ENCODE measurements at places on chromosomes 1 and 21.

- peak; percentile 44 for DNase-seq
Measured at GRCh38 chr1:210233495-210234328, 1.1 kb downstream of the SERTAD4 start.

DNA sequence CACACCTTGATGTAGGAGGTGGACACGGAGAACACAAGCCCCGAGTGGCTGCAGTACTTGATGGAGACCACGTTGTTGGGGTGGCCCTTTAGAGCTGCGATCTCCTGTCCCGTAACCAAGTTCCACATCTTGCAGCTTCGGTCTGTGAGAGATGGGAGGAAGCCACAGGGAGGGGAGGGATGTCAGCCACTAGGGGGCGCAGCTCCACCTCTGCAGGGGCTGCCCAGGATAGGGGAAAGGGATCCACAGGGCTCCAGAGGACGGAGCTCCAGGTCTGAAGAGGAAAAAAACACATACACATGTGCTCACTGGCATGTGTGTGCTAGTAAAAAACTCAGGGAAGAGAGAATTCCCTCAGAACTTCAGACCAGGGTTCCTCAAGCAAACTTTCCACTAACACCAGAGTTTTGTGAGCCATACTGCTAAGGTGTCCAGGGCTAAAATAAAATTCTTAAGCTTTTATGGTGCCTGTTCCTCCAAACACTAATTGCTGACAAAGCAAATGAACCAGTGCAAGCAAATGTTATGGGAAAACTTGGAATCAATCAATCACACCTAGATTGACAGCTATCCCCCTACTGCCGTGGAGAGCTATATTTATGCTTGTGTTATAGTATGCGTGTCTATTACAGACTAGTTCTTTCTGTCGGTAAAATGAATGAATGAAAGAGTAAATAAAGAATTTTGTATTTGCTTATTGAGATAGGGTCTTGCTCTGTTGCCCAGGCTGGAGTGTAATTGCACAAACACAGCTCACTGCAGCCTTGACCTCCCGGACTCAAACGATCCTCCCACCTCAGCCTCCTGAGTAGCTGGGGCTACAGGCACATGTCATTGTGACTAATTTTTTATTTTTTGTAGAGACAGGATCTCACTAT lies 43.7 kb downstream of the KIF21B start:
- peak; percentile 13 for DNase-seq

- peak; percentile 90 for DNase-seq
Measured at GRCh38 chr21:41802684-41803083, 35.8 kb upstream of the RIPK4 start.

- DNase-seq: no peak
Measured at GRCh38 chr1:57190898-57191297, 225.1 kb upstream of the C8B start.

DNA sequence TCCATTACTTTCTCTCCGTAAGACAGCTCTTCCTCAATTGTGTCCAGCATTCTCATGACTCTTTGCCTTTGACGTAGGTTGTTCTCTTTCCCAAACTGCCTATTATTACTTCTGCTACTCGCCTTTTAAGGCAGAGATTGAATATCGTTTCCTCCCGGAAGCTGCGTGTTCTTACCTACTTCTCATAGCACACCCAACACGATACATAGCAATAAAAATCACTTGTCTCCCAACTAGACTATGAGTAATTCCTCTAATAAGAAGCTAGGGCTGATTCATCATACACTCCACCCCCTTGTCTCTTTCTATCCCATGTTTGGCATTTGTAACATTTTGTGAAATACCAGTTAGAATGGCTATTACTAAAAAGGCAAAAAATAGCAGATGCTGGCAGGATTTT lies 55.8 kb upstream of the SGIP1 start:
- no peak for DNase-seq

GRCh38 chr1:91795591-91796389 lies 90.2 kb downstream of the TGFBR3 start:
- no peak for DNase-seq

- DNase-seq: peak; percentile 68
Measured at GRCh38 chr1:243713470-243714186, 136.4 kb downstream of the AKT3 start.

- no peak for DNase-seq
Measured at GRCh38 chr1:109821221-109821669, 57.5 kb upstream of the EPS8L3 start.

GRCh38 chr1:188402986-188403385 lies 1574.2 kb downstream of the PLA2G4A start:
- DNase-seq: no peak

DNA sequence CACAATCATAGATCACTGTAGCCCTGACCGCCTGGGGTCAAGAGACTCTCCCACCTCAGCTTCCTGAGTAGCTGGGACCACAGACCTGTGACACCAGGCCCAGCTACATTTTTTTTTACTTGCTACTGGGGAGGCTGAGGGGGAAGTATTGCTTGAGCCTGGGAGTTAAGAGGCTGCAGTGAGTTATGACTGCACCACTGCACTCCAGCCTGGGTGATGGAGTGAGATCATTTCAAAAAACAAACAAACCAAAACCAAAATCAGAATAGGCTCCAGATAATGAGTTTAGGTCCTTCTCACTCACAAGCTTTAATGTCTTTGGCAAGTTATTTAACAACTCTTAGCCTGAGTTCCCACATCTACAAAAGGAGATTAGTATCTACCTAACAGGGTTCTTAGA lies 22.8 kb downstream of the WDR26 start:
- no peak for DNase-seq

DNA sequence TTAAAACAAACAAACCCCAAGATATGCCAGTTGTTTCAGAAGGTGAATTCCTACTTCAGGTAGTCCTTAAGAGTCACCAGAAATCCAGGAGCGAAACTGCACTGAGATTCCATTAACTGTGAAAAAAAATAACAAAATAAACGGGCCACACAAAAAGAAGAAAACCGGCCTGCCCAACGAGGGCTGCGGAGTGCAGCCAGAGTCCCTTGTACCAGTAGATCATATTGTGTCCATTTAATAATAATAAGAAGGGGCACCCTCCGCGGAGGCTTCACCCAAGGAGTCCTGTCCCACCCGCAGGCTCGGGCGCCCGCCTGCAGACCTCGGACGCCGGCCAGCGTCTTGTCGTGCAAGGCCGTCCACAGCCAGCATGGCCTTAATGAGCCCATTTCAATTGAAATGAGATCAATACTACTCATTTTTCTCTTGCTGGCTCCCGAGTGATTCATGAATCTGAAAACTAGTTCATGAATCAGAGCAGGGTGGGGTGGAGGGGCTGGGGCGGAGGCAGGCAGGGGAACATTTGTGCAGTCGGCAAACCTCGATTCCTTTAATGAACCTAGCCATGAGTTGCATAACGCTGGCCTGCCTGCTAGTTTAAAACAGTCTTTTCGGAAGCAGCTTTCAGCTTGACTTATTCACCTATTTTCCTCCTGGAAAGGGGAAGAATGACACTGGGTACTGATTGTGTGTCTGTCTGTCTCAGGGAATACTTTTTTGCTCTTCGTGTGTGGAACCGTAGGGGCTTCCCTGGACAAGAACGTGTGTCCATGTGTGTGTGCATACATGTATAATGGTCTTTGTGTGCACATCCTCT lies 113.1 kb upstream of the IRF2BP2 start:
- peak; percentile 79 for DNase-seq

GRCh38 chr1:172609528-172609927 lies 49.4 kb upstream of the FASLG start:
- DNase-seq: no peak

DNA sequence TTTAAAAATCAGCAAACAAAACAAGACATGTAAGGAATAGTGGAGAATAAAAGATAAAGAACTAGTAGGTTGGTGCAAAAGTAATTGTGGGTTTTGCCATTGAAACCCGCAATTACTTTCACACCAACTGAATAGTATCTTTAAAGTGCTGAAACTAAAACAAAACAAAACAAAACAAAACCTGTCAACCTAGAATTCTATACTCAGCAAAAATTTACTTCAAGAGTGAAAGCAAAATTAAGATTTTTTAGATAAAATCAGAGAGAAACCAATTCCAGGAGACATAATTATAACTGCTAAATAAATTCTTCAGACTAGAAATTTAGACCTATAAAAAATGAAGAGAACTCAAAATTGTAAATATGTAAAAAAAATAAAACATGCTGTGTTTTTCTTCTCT lies 114.0 kb upstream of the TSPAN2 start:
- DNase-seq: no peak

DNA sequence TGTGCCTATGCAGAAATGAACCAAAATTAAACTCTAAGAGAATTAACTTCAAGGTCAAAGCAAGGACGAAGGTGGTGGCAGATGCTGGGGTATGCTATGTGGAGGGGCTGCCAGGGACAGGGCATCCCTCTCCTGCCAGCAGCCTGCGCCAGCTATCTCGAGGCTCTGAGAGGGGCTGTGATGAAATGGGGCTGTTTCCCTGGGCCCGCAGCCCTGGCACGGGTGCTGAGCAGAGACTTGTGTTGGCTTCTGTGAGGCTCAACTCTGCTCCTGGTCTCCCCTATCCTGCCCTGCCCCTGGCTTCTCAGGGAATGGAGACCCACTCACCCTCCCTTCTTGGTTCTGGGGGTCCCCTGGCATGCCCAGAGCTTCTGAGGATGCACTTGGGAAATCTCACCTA lies 41.9 kb upstream of the TIAM1 start:
- no peak for DNase-seq

- no peak for DNase-seq
Measured at GRCh38 chr1:11684070-11684469, 3.1 kb upstream of the MAD2L2 start.

DNA sequence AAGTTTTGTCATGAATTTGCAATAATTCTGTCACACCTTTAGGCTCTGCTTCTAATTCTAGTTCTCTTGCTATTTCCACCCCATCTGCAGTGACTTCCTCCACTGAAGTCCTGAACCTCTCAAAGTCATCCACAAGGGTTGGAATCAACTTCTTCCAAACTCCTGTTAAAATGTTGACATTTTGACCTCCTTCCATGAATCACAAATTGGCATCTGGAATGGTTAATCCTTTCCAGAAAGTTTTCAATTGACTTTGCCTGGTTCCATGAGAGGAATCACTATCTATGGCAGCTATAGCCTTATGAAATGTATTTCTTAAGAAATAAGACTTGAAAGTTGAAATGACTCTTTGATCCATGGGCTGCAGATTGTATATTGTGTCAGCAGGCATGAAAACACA lies 19.7 kb upstream of the SFT2D2 start:
- DNase-seq: no peak

DNA sequence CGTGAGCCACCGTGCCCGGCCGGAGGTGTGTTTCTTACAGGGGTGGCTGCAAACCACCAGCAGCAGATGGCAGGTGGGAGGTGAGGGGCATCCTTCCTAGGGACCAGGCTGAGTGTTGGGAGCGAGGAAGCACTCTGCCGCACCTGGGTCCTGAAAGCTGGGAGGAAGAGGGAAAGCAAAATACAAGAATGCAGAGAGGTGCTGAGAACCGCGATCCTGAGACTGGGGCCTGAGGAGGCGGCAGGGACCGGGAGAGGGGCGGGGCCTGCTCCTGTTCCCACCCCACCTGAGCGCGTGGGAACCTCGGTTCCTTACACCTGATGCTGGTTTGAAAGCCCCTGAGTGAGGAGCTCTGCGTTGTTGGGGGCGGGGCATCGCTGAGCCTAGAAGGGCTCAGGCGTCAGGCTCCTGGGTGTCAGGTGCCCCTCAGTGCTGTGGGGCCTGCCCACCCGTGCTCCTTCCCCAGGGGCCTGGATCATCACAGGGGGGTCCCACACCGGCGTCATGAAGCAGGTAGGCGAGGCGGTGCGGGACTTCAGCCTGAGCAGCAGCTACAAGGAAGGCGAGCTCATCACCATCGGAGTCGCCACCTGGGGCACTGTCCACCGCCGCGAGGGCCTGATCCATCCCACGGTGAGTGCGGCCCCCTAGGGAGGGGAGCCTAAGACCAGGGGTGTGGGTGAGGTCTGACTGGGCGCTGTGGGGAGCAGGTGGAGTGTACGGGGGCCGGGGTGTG lies 15.5 kb downstream of the TRPM2 start:
- DNase-seq: no peak

- DNase-seq: peak; percentile 88
Measured at GRCh38 chr1:1291548-1292441, 11.6 kb downstream of the SCNN1D start.

GRCh38 chr21:44750675-44751025 lies 39.3 kb upstream of the TSPEAR start:
- no peak for DNase-seq

GRCh38 chr1:118049981-118050380 lies 120.4 kb downstream of the WDR3 start:
- DNase-seq: no peak

DNA sequence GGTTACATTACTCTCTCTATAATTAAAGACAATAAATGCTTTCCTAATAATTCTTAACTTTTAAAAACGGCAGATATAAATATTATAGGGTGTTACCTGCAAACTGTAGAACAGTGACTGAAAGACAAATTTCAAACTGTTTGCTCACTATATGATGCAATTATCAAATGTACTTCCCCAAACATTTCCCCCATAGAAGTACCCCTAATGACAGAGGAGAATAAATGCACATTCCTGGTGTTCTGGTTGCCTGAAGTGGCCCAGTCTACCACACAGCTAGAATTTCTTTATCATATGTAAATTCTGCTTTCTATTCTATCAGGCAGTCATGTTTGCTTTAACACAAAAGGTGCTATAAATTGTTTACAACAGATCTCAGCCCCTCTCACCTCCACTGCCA lies 70.4 kb downstream of the VAV3 start:
- DNase-seq: no peak

DNA sequence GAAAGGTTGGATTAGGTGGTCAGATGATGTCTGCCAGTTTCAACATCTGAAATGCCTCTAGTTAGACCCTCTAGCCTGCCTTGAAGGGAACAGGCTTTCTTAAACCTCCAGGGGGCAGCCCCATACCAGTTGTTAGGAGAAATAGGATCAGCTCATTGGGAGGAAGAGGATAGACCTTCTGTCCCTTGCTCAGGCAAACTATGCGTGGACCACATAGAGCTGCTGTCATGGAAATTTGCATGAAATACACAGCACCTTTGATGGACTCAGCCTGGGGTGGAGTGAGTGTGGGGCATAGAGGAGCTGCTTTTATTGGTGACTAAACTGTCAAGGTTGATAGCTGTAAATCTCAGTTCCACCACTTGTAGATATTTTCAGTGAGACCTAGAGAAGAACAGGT lies 38.4 kb upstream of the SPAG17 start:
- peak; percentile 43 for DNase-seq

GRCh38 chr21:14751011-14751410 lies 204.9 kb upstream of the SAMSN1 start:
- no peak for DNase-seq

- DNase-seq: peak; percentile 44
Measured at GRCh38 chr1:147171399-147172167, 687 bp downstream of the PRKAB2 start.

GRCh38 chr1:208113011-208113410 lies 131.2 kb downstream of the PLXNA2 start:
- no peak for DNase-seq

DNA sequence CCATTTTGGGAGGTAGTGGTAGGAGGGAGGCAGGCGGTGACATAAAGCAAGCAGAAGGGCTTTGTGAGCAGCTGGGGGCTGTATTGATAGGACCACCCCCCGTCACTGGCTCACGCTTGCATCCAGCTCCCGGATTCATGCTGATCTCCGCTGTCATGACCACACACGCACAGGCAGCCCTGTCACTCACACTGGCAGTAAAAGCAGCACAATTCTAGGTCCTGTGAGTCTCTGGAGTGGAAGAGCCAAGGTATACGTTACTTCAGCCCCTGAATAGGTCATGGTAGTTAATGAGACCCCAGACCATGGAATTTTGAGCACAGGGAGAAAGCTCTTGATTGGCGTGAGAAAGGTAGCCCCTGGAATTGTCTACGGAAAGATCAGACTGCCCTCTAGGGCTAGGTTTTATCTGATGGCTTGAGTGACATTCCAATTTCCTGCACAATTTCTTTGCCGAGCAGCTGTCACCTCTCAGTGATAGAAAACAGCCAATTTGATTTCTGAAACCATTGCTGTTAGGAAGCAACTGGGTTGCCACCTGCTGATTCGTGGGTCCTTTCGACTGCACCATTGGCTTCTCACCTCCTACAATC lies 5.4 kb downstream of the OR2B11 start:
- no peak for DNase-seq

Data from G401 (cell line).